ENCODE measurements at places on chromosomes 1 and 21. TPM values are rescaled to one million over a fixed set of nuclear protein-coding genes. Genes with fewer than 3 reads are reported as not detected.

DNA sequence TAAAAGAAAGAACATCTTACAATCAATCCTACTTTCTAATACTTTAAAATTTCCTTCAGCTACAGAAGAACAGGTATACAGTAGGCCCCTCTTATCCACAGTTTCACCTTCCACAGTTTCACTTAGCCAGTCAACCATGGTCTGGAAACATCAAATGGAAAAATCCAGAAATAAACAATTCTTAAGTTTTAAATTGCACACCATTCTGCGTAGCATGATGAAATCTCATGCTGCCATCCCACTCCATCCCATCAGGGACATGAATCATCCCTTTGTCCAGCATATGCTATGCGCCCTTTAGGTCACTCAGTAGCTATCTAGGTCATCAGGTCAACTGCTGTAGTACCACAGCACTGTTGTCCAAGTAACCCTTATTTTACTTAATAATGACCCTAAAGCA is 67.7 kb downstream of the HSF2BP start:
- no peaks in the 10 kb centered on the region for H3K27me3 ChIP-seq
- H3K27ac ChIP-seq = no peak overlapping the region
- DNase-seq = no peak
- no peak overlapping the region for H3K4me3 ChIP-seq

GRCh38 chr1:214362188-214362882 is 81.4 kb downstream of the SMYD2 start:
- DNase-seq = no peak
- no peak overlapping the region for H3K27ac ChIP-seq
- H3K4me3 ChIP-seq = no peak overlapping the region
- H3K27me3 ChIP-seq = peaks cover 10% of the 10 kb centered on the region

GRCh38 chr1:100866041-100866900 is 28.4 kb downstream of the EXTL2 start:
- no peaks in the 10 kb centered on the region for H3K36me3 ChIP-seq
- no peak for DNase-seq
- H3K4me3 ChIP-seq = no peak overlapping the region
- H3K4me1 ChIP-seq = no peaks in the 10 kb centered on the region

- no peaks in the 10 kb centered on the region for H3K36me3 ChIP-seq
- no peaks in the 10 kb centered on the region for H3K27me3 ChIP-seq
- DNase-seq = no peak
- no peak overlapping the region for H3K27ac ChIP-seq
Observed at GRCh38 chr1:53371851-53372250, 44.0 kb upstream of the LRP8 start.

ST7L gene
- total RNA-seq = 29.8 TPM

DNA sequence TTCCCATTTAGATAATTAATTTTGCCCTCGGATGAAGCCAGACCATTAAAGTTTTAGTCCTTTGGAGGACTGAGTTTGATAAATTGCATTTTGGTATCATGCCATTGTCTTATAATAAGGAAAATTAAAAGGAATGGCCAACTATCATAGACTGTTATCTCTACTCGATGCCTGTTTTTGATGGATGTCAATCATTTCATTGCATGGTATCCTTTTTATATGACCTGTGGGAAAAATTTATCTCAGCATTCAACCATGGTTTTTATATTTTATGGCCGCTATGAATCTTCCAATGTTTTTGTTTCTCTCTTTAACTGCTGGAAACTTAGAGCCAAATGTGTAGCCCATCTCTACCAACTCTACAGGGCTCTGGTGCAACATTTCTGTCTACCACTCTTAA is 9.9 kb upstream of the CCT8 start:
- H3K4me1 ChIP-seq = peaks cover 31% of the 10 kb centered on the region

SKI gene
- 286 TPM for total RNA-seq

PLEKHN1 gene
- 0.69 TPM for total RNA-seq

SLAMF9 gene
- total RNA-seq = not detected

GRCh38 chr1:41192456-41193178 is 49.5 kb downstream of the SCMH1 start:
- no peak overlapping the region for H3K27ac ChIP-seq
- no peak overlapping the region for H3K4me3 ChIP-seq
- no peaks in the 10 kb centered on the region for H3K4me1 ChIP-seq
- no peak for DNase-seq
- H3K36me3 ChIP-seq = no peaks in the 10 kb centered on the region

DNA sequence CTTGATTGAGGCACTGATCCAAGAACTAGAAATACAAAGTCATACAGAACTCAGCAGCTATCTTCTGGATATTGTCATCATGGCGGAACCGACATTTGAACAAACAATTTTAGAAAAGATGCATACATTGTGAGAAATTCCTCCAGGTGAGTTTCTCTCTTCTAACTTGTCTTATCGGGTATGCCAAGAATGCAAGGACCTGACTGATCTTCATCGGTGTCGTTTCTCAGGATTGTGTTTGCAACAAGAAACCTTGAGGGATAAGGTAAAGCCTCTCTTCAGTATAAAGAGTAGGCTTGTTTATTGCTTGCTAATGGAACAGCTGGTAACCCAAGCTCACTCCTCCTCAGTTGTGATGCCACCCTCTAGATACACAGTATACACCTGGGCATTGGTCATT is 62.2 kb downstream of the NME7 start:
- no peaks in the 10 kb centered on the region for H3K27me3 ChIP-seq
- DNase-seq = no peak
- H3K36me3 ChIP-seq = no peaks in the 10 kb centered on the region
- no peak overlapping the region for H3K27ac ChIP-seq
- no peak overlapping the region for H3K4me3 ChIP-seq

DNA sequence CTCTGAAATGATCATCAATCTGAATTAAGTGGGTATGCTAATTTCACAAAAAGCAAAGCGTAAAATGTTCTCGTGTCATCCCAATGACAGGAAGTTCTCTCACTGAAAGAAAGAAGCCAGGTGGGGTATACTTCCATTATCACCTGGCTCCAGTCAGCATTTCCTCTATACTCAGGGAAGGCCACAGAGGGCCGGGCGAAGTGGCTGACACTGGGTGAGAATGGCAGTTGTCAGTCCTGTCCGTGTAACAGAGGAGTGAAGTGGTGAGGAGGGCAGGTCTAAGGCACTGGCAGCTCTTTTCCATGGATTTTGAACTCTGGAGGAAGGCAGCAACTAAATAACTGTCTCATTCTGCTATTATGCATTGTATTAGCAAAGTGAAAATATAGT is 60.4 kb downstream of the CAPN2 start:
- H3K4me1 ChIP-seq = peaks cover 9% of the 10 kb centered on the region
- no peak overlapping the region for H3K27ac ChIP-seq
- no peak for DNase-seq
- no peak overlapping the region for H3K4me3 ChIP-seq

IFI16 gene
- 37.6 TPM for total RNA-seq

TMEM125 gene
- not detected for total RNA-seq

HSD3B2 gene
- not detected for total RNA-seq

GRCh38 chr1:44934791-44935190 is 51.6 kb downstream of the EIF2B3 start:
- no peaks in the 10 kb centered on the region for H3K27me3 ChIP-seq
- DNase-seq = no peak
- H3K4me1 ChIP-seq = no peaks in the 10 kb centered on the region
- no peak overlapping the region for H3K27ac ChIP-seq
- no peak overlapping the region for H3K4me3 ChIP-seq

MYOC gene
- not detected for total RNA-seq

DNA sequence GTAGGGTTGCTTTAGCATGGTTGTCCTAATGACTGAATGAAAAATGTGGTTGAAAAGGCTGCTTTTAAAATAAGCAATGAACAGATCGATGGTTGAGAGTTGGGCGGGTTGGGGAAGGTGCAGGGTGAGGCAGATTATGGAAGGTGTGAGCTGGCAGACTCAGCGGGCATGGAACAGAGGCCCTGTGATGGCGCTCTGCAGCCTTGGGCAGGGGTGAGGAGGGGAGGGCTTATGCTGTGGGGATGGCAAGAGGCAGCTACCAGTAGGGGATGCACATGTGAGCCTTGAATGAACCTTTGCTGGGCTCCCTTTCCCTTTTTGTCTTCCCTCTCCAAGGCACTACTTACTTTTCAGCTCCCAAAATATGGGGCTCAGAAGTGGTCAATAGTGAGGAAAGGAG is 30.9 kb downstream of the ATP1B1 start:
- no peaks in the 10 kb centered on the region for H3K36me3 ChIP-seq
- no peaks in the 10 kb centered on the region for H3K4me1 ChIP-seq
- no peak for DNase-seq

DNA sequence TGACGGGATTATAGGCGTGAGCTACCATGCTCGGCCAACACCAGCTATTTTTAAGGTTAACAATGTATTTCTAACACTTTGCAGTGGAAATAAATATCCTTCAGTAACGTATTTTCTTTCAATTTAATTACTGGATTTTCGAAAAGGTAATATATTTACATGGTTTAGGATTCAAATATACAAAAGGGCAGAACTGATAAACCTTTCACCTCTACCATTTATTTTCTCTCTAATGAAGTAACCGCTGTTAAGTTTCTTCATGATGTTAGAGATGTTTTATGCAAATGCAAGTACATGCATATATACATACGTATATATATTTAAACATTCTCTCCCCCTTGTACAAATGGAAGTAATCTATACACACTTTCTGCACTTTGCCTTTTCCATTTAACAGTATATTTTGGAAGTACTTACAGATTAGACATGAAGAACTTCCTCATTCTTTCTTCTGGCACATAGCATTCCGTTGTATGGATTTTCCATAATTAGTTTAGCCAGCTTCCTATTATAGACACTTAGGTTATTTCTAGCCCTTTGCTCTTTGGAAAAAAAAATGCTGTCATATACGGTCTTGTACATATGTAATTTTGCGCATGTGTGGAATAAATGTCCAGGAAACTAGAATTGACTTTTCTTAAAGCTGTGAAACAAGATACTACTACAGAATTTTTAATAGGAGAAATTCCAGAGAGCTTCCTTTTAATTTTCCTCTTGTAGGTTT is 14.9 kb upstream of the HJV start:
- H3K4me1 ChIP-seq = peaks cover 38% of the 10 kb centered on the region
- H3K27me3 ChIP-seq = no peaks in the 10 kb centered on the region

KIF26B gene
- 0.03 TPM for total RNA-seq

GRCh38 chr1:54795356-54795665 is 5.8 kb downstream of the TTC22 start:
- no peak for DNase-seq
- peaks cover 27% of the 10 kb centered on the region for H3K4me1 ChIP-seq
- no peak overlapping the region for H3K27ac ChIP-seq
- peaks cover 36% of the 10 kb centered on the region for H3K36me3 ChIP-seq
- no peaks in the 10 kb centered on the region for H3K27me3 ChIP-seq
- no peak overlapping the region for H3K4me3 ChIP-seq

DNA sequence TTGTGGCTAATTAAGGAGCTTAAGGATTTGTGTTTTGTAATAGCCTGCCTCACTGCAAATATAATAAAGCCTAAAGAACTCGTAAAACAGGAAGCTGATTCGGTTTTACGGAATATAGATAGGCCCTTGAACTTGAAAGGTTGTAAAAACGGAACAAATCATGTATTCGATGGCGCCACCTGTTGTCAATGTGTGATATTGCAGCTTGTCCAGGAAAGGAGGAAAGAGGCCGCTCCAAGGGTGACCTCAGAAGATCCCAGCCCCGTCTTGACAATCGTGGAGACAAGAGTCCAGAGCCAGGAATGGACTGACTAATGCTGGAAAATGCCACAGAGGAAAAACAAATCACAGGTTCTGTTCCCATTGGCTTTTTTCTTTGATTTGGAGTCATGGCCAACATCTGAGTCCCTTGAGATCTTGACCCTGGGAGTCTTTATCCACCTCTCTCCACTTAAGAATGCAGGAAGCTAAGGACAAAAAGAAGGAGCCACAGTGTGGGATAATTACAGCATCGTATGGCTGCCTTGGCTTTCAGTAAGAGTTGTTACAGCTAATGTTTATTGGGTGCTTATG is 7.0 kb upstream of the IGSF21 start:
- H3K27ac ChIP-seq = no peak overlapping the region
- peaks cover 28% of the 10 kb centered on the region for H3K27me3 ChIP-seq
- peak; percentile 25 for DNase-seq

- H3K27me3 ChIP-seq = no peaks in the 10 kb centered on the region
- H3K4me3 ChIP-seq = no peak overlapping the region
Observed at GRCh38 chr1:198531891-198532290, 8.6 kb downstream of the ATP6V1G3 start.

DNA sequence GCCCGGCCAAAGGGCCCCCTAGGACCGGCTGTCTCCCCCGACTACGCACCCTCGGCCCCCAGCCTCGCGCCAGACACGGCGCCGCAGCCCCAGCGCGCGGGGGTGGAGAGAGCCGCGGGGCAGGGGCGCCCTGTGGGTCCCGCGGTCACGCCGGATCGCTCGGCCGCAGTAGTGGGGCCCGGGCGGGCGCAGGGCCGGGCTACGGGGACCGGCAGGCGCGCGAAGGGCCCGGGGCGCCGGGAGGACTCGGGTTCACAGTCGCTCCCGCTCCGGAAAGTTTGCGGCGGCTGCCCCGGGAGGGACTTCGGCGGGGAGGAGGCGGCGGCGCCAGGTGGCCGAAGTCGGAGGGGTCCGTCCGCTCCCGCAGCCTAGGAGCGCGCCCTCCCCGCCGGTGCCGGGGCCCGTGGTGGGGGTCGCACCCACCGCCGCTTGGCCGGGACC is 7.1 kb upstream of the ZNF669 start:
- peaks cover 16% of the 10 kb centered on the region for H3K4me1 ChIP-seq
- peak overlapping the region; percentile 45 for H3K4me3 ChIP-seq
- no peak for DNase-seq
- no peaks in the 10 kb centered on the region for H3K36me3 ChIP-seq
- H3K27ac ChIP-seq = no peak overlapping the region

DNA sequence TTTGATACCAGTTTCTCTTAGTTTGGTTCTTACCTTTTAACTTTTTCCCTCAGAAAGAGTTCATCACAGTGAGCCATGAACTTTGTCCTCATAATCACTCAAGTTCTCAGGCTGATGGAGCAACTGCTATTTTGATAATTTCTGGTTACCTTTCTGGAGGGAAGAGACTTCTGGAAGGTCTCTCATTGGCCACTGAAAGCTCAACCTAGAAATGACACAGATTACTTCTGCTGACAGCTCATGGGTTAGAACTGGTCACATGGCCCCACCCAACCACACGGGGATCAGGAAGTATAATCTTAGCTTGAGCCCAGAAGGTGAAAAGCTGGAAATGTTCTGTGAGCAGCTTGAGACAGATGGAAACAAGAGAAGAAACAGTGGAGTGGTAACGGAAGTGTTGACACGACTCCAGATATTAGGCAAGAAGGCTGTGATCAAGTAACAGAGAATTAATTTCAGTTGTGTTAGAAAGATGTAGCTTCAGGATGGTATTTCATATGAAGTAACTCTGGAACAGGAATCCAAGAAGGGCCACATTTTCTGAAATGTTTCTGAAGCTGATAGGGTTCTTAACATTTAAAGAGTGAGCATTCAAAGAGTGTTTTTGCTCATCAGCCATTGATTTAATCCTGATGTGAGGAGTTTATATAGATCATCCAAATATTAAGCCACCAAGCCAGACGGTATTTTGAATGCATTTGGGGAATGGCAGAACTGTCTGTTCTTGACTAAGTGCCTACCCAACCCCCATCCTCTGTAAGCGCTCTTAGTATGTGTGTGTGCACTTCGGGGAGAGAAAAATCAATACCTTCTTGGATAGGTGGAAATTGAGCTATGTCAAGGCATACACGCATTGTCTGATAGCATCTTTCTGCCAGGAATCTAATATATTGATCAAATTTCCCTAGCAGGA is 21.9 kb upstream of the XPR1 start:
- no peak overlapping the region for H3K4me3 ChIP-seq
- no peaks in the 10 kb centered on the region for H3K36me3 ChIP-seq
- no peak for DNase-seq
- H3K4me1 ChIP-seq = no peaks in the 10 kb centered on the region
- H3K27me3 ChIP-seq = no peaks in the 10 kb centered on the region
- no peak overlapping the region for H3K27ac ChIP-seq
